ENCODE measurements at places on chromosomes 4 and X. TPM values are rescaled to one million over a fixed set of nuclear protein-coding genes. Genes with fewer than 3 reads are reported as not detected.

GRCh38 chr4:146222313-146222712 is 8.0 kb downstream of the REELD1 start:
- DNase-seq = no peak
- H3K4me1 ChIP-seq = no peaks in the 10 kb centered on the region
- no peak overlapping the region for H3K4me3 ChIP-seq
- no peak overlapping the region for H3K27ac ChIP-seq
- no peaks in the 10 kb centered on the region for H3K27me3 ChIP-seq
- no peaks in the 10 kb centered on the region for H3K36me3 ChIP-seq

- DNase-seq = no peak
- H3K36me3 ChIP-seq = no peaks in the 10 kb centered on the region
- no peak overlapping the region for H3K4me3 ChIP-seq
These were observed 13.0 kb upstream of the ARX start for GRCh38 chrX:25028726-25029125.

GRCh38 chr4:52037689-52038102 is 403 bp downstream of the SGCB start:
- no peaks in the 10 kb centered on the region for H3K36me3 ChIP-seq
- H3K27ac ChIP-seq = peak overlapping the region; percentile 60
- DNase-seq = no peak
- H3K27me3 ChIP-seq = no peaks in the 10 kb centered on the region

DNA sequence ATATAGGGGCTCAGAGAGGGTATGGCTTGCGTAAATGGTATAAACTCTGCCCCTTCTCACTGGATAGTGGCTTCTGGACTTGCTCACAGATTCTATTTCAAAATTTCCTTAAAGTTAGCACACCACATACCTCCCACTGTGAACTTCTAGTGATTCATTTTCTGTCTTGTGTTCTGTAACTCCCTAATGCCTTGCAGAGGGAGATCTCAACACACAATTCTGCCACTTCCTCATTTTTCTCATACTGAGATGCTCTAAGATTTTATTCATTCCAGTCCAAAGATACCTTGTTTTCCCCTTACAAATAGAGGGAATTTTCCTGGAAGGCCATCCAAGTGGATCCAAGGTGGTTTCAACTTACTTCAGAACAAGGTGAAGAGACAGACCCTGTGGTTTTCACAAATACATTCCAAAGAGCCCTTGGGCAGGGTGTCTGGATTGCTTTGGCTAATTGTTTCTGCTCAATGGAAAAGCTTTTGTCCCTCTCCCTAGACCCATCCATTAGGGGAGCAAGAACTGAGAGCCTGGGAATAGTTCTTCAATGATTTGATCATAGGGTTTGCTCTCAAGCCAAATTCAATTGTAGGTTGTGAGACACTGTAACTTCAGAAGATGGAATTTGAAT is 52.1 kb upstream of the CAPN6 start:
- H3K27me3 ChIP-seq = no peaks in the 10 kb centered on the region
- no peaks in the 10 kb centered on the region for H3K36me3 ChIP-seq
- DNase-seq = no peak
- H3K4me3 ChIP-seq = no peak overlapping the region
- H3K27ac ChIP-seq = no peak overlapping the region

GRCh38 chr4:675036-675882 is 917 bp downstream of the MYL5 start:
- H3K4me3 ChIP-seq = peak overlapping the region; percentile 77
- H3K27ac ChIP-seq = peak overlapping the region; percentile 98
- no peak for DNase-seq
- H3K27me3 ChIP-seq = no peaks in the 10 kb centered on the region
- peaks cover 18% of the 10 kb centered on the region for H3K4me1 ChIP-seq
- H3K36me3 ChIP-seq = peaks cover 28% of the 10 kb centered on the region

DNA sequence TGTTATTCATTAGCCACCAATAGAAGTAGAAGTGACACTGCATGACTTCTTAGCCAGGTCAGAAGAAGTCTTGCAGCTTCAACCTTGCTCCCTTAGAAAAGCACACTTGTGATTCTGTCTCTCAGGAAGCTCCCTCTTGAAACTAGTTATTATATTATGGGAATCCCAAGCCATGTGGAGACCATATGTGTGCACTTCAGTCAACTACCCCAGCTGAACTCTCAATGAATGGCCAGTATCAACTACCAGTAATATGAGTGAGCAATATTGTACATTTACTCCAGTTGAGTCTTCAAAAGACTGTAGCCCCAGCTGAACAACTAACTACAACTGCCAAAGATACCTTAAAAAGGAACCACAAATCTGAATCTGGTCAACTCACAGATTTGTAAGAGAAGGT is 77.1 kb upstream of the GABRA3 start:
- no peaks in the 10 kb centered on the region for H3K36me3 ChIP-seq
- no peak overlapping the region for H3K27ac ChIP-seq
- no peak for DNase-seq
- H3K4me1 ChIP-seq = no peaks in the 10 kb centered on the region
- no peaks in the 10 kb centered on the region for H3K27me3 ChIP-seq
- no peak overlapping the region for H3K4me3 ChIP-seq

DNA sequence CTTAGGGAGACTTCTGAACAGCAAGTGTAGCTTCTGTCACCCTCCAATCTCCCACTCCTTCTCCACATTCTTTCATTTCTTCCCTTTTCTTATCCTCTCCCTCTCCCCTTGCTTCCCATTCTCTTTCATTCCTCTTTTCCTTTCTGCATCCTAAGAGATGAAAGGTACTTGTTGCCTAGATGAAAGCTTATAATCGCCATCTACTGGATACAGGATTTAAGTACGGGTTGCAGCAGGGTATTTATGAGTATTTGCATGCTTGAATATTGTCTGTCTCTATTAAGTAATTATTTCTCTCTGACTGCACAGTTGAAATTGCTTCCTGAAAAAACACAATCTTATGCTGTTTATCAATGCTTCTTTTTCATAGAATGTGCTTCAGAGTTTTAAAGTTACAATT is 174.0 kb upstream of the TENT5D start:
- no peaks in the 10 kb centered on the region for H3K36me3 ChIP-seq
- no peak overlapping the region for H3K4me3 ChIP-seq
- H3K4me1 ChIP-seq = no peaks in the 10 kb centered on the region
- DNase-seq = no peak
- no peaks in the 10 kb centered on the region for H3K27me3 ChIP-seq
- no peak overlapping the region for H3K27ac ChIP-seq

DNA sequence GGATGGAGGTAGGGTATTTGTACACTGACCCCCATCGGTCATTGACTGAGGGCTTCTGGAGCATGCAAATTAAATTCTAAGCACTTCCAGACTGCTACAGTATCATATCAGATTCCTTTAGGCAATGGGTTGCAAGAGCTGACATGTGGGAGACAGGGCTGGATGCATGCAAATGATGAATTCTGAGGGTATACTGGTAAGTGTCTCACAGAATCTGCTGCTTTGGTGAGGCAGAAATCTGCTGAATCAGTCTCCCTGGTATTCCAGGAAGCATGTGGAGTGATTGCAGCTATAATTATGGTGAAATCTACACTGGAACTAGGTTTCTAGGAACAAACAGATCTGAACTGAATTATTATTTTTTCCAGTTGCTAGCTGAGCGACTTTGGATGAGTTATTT is 684.9 kb upstream of the MAGEB2 start:
- no peak overlapping the region for H3K4me3 ChIP-seq
- no peaks in the 10 kb centered on the region for H3K36me3 ChIP-seq
- no peaks in the 10 kb centered on the region for H3K4me1 ChIP-seq
- no peaks in the 10 kb centered on the region for H3K27me3 ChIP-seq
- no peak for DNase-seq

GRCh38 chrX:7219153-7219705 is 71.3 kb upstream of the PUDP start:
- H3K27ac ChIP-seq = no peak overlapping the region
- no peak for DNase-seq
- no peaks in the 10 kb centered on the region for H3K4me1 ChIP-seq
- no peak overlapping the region for H3K4me3 ChIP-seq
- H3K36me3 ChIP-seq = no peaks in the 10 kb centered on the region

GRCh38 chr4:74770226-74770910 is 24.0 kb downstream of the BTC start:
- H3K36me3 ChIP-seq = no peaks in the 10 kb centered on the region
- no peak for DNase-seq
- peak overlapping the region; percentile 8 for H3K27ac ChIP-seq
- no peak overlapping the region for H3K4me3 ChIP-seq

DNA sequence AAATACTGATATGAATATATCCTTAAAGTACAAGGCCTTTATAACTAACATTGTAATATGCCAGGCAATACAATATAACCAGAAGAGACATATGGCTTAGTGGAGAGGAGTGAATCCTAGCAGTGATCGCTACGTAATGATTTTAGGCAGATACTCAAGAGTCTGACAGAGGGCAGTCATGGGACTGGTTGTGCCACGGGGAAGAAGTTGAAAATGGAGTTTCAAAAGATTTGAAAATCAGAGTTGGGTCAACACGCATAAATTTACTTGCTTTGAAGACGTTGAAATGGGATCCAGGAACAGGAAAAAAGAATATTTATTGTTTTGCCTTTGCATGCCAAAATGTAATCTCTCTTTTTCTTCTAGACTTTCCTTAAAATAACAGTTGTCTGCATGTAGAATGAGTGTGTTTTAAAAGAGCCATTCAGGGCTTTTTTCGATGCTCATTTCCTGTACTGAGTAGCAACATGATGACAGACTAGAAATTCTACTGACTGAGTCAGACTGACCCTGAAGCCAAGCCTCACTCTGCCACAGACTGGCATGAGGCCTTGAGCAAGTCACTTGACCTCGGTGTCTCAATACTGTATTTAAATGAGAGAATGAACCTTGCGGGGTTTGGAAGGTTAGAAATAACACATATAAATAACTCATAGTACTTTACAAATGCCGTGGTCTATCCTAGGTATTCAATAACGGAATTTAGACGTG is 8.1 kb upstream of the SMS start:
- peak overlapping the region; percentile 70 for H3K27ac ChIP-seq
- no peaks in the 10 kb centered on the region for H3K4me1 ChIP-seq
- H3K4me3 ChIP-seq = no peak overlapping the region
- H3K36me3 ChIP-seq = no peaks in the 10 kb centered on the region

DNA sequence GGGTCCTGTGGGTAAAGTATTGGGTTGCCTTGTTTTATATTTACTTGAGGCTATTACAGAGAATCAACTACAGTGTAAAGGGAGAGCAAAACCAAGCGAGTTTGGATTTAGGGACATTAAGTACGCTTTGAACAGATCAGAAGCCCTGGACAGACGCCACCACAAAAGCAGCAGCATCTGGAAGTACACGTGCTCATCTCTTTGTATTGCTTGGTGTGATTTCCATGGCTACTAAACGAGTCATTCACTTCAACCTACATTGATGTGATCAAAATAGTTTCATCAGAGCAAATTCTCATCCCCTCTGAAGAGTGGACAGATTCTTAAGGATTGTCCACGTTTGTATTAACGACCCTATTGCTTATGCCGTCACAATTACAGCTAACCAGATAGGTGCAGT is 85.1 kb downstream of the SORBS2 start:
- no peaks in the 10 kb centered on the region for H3K27me3 ChIP-seq
- no peak for DNase-seq
- no peaks in the 10 kb centered on the region for H3K4me1 ChIP-seq
- no peak overlapping the region for H3K27ac ChIP-seq

DNA sequence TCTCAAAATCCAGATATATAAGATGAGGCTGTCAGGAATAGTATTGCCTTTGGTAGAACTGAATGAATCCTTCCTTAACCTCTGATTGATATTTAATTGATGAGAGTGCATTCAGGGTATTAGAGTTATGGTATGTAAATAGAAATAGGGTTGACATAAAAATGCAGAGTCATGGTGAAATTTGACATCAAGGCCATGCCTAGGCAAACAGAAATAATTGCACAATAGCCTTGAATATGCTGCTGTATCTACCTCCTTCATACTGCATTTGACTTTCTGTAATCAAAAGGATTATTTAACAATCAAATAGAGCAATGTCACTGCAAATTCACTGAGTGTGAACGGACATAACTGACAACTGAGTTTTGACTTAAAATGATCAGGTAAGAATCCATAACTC is 1316.3 kb downstream of the STIM2 start:
- no peaks in the 10 kb centered on the region for H3K36me3 ChIP-seq
- no peaks in the 10 kb centered on the region for H3K27me3 ChIP-seq
- H3K27ac ChIP-seq = no peak overlapping the region
- no peaks in the 10 kb centered on the region for H3K4me1 ChIP-seq

- H3K4me1 ChIP-seq = no peaks in the 10 kb centered on the region
- H3K27ac ChIP-seq = no peak overlapping the region
- no peaks in the 10 kb centered on the region for H3K36me3 ChIP-seq
- DNase-seq = no peak
These were observed 648.7 kb downstream of the GRID2 start for GRCh38 chr4:92952426-92952825.

DNA sequence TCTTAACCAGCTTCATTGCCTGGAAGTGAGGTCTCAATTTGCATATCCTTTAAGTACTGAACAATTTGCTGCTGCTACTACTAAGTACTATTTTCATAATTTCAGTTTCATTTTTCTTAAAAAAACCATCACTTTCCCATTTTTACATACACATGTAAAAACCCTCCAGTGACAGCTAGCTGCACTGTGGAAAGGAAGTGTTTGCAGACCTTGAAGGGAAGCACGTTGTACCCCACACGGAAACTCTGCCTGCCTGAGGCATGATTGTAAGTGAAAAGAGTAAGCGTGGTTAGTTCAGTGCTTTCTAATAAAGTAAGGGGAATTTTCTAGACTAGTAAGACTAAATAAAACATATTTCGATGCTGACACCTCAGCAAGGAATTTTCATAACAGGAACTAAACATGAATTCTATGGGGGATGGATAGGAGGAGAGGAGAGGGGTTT is 103.6 kb downstream of the RAPGEF2 start:
- no peaks in the 10 kb centered on the region for H3K27me3 ChIP-seq
- no peaks in the 10 kb centered on the region for H3K36me3 ChIP-seq
- peaks cover 19% of the 10 kb centered on the region for H3K4me1 ChIP-seq
- no peak overlapping the region for H3K27ac ChIP-seq
- no peak for DNase-seq

DNA sequence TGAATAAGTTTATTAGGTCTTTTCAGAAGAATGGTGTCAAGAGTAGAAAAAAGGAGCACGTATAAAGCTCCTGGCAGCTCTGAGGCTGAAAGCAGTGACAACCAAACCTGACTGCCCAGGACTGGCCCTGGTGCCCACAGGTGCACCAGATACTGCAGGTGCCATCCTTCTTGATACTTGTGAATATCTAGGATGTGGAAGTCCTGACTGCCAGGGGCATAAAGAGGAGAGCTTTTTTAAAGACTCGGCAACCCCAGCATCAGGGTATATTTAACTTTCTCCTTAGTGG is 60.7 kb downstream of the TMEM150C start:
- H3K36me3 ChIP-seq = no peaks in the 10 kb centered on the region
- no peak overlapping the region for H3K4me3 ChIP-seq
- no peak overlapping the region for H3K27ac ChIP-seq

- no peak overlapping the region for H3K27ac ChIP-seq
- H3K4me3 ChIP-seq = no peak overlapping the region
These were observed 237.8 kb upstream of the ANXA3 start for GRCh38 chr4:78313754-78314120.

LRIT3 gene
- 0.60 TPM for total RNA-seq

SOWAHB gene
- total RNA-seq = not detected

LONRF3 gene
- 20.4 TPM for total RNA-seq

UFSP2 gene
- 29.7 TPM for total RNA-seq

RTL9 gene
- total RNA-seq = 0.21 TPM

SATL1 gene
- total RNA-seq = not detected

PCYT1B gene
- total RNA-seq = 0.87 TPM

SPANXN4 gene
- total RNA-seq = not detected

Data from tibial nerve (tissue), 4 donors.